ENCODE measurements at places on chromosomes 2 and 18.

DNA sequence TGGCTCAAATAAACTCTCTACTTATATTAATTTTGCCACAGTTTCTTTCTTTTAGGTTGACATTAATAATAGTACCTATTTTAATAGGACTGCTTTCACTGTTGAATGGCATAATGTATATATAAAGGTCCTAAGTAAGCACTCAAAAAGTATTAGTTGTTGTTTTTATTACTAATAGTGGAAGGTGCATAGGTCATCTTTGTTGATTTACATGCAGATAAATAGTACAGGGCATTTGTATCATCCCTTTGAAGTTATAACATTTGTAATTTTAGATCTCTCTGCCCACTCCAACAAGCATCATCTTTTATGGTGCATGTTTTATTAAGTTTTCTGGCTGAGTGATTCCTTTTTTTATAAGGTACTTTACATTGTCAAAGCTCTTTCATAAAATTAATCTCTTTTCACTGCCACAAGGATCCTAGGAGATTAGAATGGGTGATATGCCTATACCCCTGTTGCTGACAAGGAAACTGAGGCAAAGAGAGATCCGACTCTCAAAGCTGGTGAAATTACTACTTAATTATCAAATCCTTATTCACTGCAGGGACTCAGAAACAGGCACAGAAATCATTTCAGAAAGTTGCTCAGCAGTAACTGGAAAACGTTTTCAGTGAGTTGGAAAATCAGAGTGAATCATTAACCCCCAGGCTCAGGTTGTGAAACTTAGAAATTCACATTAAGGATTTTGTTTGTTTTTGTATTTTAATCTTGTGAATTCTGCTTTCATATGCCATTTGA lies 299.6 kb downstream of the AGPS start:
- DNase-seq: no peak

GRCh38 chr18:63520053-63520685 lies 22.0 kb upstream of the SERPINB12 start:
- no peak for DNase-seq

DNA sequence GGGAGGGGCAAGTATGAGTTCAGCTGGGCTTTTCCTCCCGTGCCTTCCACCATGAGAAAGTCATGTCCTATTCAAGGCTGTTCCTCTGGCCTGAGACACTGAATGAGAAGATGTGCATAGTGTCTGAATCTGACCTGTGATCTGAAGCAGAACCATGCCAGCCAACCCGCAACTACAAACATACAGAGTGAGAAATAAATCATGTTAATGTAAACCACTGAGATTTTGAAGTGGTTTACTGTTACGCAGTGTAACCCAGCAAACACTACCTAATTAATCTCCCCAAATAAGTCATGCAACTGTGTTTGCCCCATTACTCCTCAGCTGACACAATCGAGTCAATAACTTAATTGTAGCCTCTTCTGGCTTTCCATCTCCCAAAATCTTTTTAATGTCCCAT lies 49.2 kb downstream of the METTL4 start:
- no peak for DNase-seq

GRCh38 chr2:33958591-33958990 lies 359.5 kb upstream of the FAM98A start:
- no peak for DNase-seq

DNA sequence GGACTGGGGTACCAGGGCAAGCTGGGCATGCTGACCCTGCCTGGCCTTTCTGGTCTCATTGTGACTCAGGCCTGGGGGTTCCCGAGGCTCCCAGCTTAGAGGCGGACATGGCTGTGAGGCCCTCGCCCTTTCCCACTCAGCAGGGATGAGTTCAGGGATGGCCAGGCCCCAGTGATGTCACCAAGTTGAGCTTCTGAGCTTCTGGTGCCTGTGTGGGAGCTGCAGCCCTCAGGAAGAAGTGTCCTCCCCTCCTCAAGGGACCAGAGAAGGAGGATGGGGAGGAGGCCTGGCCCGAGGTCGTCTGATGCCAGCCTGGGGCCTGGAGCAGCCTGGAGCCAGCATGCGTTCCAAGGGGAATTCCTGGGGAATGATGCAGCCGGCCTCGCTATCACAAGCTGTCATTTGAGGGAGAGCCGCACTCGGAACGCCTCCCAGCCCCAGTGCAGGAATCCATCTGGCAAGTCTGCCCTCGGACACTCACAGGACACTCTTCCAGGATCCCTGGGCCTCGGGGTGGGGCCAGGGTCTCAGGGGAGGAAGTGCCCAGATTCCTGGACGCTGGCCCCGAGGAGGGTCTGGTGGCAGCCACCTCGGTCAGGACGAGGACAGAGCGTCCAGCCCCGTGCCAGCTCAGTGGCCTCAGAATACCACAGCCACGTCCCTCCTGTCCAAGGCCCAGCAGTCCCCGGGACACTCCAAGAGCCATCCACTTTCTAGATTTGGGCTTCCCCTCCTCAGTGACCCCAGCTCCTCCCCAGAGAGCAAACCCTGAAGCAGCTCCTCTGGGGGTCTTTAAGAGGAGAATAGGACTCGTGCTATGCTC lies 61.2 kb upstream of the GPC1 start:
- DNase-seq: no peak

DNA sequence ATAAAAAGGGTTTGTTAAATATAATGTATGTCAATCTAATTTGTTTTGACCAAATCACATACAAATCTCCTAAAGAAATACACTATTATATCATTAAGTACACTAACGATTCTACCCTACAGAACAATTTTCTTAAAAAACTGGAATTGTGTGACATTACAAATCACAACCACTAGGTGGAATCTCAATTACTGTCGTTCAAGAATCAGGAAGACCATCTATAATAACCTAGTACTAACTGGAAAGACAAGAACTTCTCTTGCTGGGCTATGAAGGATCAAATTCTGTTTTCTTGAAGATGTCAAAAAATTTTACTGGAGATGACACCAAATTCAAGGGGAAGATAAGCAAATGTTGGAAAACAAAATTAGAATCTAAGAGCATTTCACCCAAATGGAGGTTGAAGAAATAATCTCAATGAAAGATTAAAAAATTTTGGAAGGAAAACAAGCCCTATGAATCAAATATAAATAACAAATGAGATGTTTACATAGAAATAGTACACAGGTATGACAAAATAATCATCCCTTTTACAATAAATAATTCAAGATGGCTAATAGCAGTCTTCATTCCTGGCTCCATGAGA lies 110.9 kb downstream of the STK39 start:
- no peak for DNase-seq

- no peak for DNase-seq
Measured at GRCh38 chr2:128765811-128766210, 447.1 kb upstream of the HS6ST1 start.

GRCh38 chr2:199703199-199703598 lies 147.8 kb downstream of the FTCDNL1 start:
- no peak for DNase-seq

- DNase-seq: no peak
Measured at GRCh38 chr2:71479261-71479660, 25.9 kb downstream of the DYSF start.

- DNase-seq: no peak
Measured at GRCh38 chr2:23761638-23762037, 165.3 kb downstream of the ATAD2B start.

DNA sequence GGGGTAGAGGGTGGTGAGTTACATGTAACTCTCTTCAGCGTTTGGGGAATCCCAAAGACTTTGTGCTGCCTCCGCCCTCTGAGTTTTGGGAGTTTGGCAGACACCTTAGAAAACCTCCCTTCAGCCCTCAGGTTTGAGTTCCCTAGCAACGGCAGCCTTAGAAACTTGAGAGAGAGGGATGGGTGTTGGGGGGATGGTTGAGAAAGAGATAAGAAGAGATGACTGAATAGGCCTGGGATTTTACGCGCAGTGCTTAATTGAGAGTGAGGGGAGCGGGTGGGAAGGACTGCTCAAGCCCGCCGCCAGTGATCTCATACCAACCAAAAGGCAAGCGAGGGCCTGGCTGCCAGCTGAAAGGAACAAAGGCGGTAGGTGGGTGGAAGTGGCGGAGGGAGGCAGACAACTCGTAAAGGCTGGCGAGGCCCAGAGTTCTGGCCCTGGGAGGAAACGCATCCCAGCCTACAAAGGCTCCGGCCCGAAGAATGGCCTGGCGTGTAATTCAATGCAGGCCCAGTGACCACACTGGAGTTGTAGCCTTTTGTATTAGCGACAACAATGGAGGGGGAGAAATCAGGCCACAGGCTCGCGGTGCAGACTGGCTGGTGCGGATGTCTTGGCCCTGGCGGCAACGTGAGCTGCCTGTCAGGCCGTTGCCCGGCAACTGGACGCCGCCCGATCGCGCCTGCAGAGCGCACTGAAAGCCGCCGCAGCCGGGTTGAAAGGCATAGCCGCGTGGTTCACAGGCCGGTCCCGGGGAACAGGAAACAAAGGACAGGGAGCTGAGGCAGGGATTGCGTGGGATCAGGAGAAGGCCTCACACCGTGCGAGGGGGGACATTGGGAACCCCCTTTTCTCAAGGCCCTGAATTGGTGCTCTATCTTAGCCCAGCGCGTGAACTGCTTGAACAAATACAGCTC lies 39.9 kb upstream of the DARS1 start:
- DNase-seq: peak; percentile 10

GRCh38 chr2:182666674-182667314 lies 49.3 kb upstream of the DNAJC10 start:
- DNase-seq: no peak

DNA sequence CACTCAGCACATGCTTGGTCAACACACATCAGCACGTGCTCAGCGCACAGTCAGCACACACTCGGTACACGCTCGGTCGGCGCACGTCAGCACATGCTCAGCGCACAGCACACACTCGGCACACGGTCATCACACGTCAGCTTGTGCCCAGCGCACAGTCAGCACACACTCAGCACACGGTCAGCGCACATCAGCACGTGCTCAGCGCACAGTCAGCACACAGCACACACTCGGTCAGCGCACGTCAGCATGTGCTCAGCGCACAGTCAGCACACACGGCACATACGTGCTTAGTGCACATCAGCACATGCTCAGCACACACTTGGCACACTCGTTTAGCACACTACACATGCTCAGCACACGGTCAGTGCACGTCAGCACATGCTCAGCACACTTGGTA lies 49.7 kb upstream of the NFATC1 start:
- DNase-seq: no peak

- no peak for DNase-seq
Measured at GRCh38 chr2:227506456-227506855, 34.5 kb downstream of the AGFG1 start.

GRCh38 chr2:120251880-120252224 lies 800 bp upstream of the RALB start:
- DNase-seq: no peak

DNA sequence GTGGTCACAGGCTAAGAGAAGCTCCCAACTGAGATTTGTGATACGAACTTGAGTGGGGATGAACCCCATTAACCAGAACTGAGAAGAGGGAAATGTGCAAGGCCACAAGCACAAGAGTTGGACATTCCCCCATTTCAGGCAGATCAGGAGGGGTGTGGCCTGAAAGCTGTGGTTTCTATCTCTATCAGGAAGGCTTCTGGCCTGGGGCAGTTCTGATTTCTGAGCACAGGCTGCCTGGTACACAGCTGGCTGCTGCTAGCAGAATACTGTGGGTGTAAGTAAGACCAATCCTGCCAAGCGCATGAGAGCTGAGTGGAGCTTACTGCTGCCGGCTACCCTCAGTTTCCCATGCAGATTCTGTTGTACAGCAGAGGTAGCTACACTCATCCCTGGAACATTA lies 484.6 kb downstream of the SATB2 start:
- no peak for DNase-seq

GRCh38 chr2:75540994-75541393 lies 19.7 kb downstream of the EVA1A start:
- no peak for DNase-seq

DNA sequence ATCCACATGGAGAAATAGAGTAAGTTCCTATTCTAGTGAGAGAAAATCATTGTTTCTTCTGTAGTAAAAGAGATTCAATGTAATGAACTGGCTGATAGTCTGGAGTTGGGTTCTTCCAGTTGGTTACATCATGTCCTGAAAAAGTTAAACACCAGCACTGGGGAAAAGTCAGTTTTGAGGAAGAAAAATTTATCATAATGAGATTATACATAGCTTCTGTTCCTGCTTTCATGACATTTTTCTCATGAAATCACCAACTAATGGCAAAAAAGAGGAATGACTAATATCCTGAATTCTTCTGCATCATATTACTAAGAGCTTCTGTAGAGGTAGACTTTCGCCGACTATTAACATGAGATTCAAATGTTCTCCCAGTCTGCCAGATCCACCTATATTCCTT lies 69.2 kb upstream of the SLC9A2 start:
- DNase-seq: no peak

- no peak for DNase-seq
Measured at GRCh38 chr2:60872510-60872928, 8.9 kb upstream of the REL start.

DNA sequence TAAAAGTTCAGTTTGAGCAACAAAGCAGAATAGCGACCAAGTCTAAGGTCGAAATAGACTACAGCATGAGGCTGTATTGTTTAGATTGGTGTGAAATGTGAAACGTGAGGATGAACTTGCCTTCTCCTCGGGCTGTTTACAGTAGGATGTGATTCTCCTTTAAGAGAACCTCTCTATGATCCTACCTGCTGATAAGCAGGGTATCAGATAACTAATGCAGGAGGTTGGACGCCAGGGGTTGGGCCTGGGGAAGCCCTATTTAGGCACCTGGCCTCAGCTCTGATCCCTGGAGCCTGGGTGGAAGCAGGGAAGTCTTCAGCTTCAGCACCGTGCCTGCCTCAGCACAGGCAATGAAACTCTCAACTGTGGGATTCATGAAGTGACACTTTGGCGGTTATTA lies 11.4 kb downstream of the CRYGD start:
- DNase-seq: no peak

GRCh38 chr2:145729993-145730770 lies 1210.3 kb upstream of the ZEB2 start:
- DNase-seq: no peak

- DNase-seq: no peak
Measured at GRCh38 chr18:50369672-50370071, 5.2 kb upstream of the SKA1 start.

- no peak for DNase-seq
Measured at GRCh38 chr2:147538821-147539220, 306.0 kb upstream of the ACVR2A start.

DNA sequence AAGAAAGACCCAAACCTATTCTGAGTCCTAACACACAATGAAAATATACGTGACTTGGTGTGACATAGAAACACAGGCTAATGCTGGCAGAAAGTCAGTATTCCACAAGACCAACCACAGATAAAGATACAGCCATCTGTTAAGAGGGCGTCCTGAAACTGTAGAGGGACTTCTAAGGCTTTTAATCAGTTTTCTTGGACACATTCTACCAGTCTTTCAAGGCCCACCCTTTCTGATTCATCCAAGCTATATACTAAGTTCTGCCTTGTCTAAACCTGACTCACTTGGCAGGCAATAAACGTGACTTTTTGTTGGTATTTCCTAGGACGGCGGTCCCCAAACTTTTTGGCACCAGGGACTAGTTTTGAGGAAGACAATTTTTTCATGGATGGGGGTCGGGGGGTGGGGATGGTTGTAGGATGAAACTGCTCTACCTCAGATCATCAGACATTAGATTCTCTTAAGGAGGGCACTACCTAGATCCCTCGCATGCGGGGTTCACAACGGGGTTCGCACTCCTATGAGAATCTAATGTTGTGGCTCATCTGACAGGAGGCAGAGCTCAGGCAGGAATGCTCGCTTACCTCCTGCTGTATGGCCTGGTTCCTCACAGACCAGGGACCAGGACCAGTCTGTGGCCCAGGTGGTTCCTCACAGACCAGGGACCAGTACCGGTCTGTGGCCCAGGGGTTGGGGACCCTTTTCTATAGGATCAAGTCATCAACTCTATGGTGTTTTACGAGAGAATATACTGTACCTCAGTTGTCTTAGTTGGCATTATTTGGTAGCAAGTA lies 61.4 kb downstream of the SP3 start:
- no peak for DNase-seq

- no peak for DNase-seq
Measured at GRCh38 chr18:65936678-65937077, 185.9 kb downstream of the CDH7 start.
